NCI-H1417 treated with DMSO at 0.1 percent for 48 hours (cell line): ENCODE measurements at places on chromosomes 5 and 9.

DNA sequence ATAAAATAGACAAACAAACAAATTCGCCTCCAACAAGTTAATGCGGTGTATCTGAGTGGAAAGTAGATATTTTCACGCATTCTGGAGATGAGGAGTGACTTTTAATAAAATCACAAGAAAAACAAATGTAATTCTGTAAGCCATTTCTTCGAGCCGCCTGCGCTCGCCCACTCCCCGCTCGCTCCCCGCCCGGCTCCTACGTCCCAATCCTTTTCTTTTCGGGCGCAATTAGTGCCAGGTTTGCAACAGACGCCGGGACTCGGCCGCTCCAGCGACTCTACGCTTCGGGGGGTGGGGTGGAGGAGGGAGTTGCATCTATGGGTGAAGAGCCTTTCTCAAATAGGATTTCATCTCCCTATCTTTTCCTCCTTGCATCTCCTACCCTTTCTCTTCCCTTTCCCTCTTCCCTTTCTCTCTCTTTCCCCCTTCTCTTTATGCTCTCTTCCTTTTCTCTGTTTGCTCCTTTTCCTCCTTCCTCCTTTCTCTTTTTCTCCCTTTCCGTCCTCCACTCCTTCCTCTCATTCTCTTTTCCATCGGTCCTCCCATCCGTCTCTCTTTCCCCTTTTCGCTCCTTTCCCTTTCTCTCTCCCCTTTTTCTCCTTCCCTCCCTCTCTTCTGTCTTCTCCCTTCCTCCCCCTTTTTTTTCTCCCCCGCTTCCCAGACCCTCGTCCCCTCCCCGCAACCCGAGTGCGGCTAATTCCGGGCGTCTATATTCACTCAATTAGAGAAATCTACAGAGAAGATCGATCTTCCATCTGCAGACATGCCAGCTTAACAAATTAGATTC is 6.1 kb upstream of the OTP start:
- no peak for DNase-seq

DNA sequence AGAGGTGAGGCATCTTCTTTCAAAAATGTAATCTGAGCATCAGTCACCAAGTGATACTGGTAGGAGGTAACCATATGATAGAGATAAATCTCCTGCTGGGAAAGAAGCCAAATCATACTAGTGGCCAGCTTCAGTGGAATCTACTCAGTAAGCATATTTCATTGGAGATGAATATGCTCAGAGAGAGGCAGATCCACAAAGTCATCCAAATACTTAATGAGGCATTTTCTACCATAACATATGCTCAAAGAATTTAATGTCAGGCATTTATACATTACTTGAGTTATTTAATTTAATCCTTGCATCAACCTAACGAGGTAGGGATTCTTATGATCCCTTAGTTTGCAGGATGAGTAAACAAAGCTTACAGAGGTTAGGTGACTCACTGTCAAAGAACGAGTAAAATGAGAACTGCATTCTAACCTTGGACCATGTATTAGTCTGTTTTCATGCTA is 50.9 kb upstream of the DMRTA1 start:
- no peak for DNase-seq

- no peak for DNase-seq
These were observed 160.5 kb upstream of the TNC start for GRCh38 chr9:115278326-115279035.

DNA sequence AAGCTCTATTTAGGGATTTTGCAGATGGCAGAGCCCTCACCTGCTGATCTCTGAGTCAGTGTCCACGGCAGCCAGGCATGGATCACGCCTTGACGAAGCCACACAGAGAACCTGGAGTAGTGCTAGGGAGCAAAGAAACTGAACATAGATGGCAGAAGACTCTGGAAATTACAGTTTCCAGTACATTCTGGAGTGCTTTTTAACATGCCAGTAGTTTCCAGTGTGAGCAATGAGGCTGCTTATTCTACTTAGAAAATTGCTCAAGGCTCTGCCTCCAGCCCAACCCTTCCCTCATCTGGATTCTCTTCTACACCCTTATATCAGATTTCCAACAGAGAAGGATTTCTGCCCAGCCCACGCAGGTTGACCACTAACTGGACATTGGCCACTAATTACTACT is 203.3 kb downstream of the ADAMTS12 start:
- DNase-seq, result no peak

- no peak for DNase-seq
These were observed 6.9 kb downstream of the KIAA1958 start for GRCh38 chr9:112493393-112494137.
